Kidney (tissue), 22 donors: ENCODE measurements at places on chromosomes 13 and 19.

- no peak for DNase-seq
These were observed 466.2 kb downstream of the TSHZ3 start for GRCh38 chr19:30883071-30883470.

GRCh38 chr19:51138549-51138979 lies 3.5 kb upstream of the SIGLEC7 start:
- DNase-seq, result no peak

DNA sequence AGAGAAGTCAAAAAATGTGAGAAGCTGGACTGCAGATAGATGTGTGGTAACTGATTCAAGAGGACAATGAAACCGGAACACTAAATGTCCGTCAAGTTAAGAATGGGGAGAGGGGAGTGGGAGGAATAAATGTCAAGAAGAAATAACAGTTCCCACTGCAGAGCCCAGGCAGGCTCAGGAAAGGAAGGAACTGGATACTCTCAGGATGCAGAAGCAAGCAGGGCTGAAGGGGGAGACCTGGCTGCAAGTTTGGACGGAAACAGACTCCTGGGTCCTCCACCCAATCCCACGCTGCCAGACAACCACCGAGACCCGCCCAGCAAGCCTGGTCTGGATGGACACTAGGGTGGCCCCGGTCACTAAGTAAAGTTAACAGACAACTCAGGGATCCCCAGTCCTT lies 18.1 kb downstream of the TUBGCP3 start:
- DNase-seq, result peak; percentile 64

GRCh38 chr19:49422407-49423070 lies 702 bp downstream of the PTH2 start:
- DNase-seq, result no peak

- DNase-seq, result no peak
These were observed 8.6 kb upstream of the CDX2 start for GRCh38 chr13:27977476-27978300.

DNA sequence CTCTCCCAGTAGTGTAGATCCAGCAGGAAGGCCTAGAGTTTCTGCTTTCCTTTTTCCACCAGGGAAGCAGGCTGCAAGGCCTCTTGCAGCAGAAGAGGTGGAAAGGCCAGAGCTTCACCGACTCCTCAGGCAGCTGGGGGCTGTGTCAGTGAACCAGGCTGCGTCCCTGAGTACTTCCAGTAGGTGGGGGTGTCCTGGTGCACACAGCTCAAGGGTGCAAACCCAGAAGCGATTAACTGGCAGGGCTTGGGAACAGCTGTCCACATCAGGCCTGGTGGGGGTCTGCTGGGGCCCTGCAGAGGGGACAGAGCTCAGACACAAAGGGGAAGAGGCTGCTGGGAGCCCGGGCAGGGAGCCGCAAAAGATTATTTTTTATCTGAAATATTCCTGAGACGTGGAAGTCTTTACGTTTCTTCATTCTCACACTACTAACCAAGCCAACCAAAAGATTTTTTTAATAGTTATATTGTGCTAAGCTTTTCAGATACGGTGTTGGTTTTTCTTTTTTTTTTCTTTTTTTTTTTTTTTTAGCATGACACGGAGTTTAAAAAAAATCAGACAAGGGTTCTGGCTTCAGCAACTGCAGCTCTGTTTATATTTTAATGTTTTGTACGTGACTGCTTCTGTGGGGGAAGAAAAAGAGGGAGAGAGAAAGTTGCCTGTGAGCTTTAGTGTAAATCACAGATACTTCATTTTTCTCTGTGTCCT lies 11.0 kb downstream of the TSHZ3 start:
- DNase-seq, result peak; percentile 81

DNA sequence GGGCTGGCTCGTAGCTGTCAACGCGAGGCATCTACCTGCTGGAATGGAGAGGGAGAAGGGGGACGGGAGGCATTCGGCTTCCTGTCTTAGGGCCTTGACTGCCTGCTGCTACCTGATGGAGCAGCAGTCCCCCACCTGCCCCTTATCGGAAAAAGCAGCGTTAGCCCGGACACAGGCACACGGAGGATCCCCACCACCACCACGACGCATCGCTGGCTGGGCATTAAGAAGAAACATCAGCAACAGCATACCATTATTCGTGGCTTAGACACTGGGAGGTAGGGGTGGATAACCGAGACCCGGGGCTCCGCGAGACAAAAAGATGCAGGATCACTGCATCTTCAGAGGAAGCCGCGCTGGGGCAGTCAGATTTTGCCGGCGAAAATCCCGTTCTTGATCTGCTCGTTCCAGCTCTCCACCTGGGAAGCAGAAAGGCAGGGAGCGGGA lies 1.1 kb downstream of the COX6B2 start:
- DNase-seq, result no peak

DNA sequence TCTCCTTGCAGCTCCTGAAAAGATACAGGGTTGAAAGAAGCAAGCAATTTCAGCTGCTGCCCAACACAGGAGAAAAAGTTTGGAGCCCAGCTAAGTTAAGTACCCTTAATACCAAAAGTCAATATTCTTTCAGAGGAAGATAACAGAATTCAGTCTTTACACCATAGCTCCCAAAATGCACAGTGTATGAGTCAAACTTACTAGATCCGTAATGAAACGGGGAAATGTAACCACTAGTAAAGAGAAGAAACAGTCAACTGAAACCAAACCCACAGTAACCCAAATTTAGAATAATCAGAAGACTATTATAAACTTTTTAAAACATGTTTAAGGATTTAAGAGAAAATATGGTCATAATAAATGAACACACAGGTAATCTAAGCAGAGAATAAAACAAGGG lies 45.2 kb downstream of the SUCLA2 start:
- no peak for DNase-seq

DNA sequence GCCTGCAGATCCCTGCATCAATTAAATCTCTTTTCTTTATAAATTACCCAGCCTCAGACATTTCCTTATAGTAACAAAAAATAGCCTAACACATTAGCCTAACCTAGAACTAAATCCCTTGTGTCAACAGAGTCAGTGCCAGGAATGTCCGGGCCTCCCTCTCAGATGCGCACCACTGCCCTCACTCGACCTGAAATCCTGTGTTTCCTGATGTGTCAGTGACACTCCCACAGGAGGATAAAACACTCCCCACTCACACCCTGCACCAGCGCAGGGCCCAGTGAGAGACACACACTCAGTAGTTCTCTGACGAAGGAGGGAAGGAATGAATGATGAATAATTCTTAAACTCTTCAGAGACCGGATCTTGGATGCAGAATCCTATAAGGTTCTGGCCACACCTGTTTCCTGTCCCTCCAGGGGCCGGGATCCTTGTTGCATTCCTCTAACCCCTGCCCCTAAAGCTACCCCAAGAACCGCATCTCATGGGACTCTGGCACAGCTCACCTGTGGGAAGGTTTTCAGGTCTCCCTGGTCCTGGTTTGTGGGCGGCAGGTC lies 3.1 kb downstream of the CEACAM3 start:
- DNase-seq, result peak; percentile 79

GRCh38 chr19:6396305-6396704 lies 3.3 kb upstream of the GTF2F1 start:
- no peak for DNase-seq

DNA sequence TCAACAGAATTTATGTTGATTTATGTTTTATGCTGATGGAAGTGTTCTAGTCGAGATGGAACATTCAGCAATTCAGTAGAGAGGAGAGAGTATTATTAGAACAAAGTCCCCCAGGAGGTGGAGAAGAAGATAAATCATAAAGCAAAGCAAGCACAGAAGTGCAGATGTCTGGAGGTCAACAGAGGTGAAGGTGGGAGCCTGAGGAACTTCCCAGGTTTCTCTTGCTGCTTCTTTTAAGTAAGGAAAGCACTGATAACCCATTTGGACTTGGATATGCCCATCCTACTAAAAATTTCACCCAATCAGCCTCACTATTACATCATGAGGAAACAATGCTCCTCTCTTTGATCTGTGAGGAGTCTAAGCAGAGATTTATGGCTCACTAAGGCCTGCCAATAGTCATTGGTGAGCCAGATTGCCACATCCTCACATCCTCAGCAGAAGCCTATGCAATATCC lies 98.8 kb downstream of the EPSTI1 start:
- DNase-seq, result no peak

DNA sequence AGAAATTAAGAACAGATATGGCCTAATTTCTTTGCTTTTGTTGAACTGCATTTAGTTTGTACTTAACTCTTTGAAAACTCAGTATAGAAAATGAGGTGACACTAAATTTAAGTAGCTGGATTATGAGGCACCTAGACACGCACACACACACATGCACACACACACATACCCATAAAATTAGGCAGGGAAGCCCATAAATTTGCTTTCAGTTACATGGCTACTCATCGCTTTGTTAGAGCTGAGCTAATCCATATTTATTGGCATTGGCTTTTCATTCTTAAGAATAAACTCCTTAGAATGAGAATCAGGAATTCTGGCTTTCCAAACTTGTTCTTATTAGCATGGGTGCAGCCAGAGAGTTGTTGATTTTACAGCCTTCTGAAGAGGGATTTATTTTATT lies 61.7 kb upstream of the MBNL2 start:
- no peak for DNase-seq

DNA sequence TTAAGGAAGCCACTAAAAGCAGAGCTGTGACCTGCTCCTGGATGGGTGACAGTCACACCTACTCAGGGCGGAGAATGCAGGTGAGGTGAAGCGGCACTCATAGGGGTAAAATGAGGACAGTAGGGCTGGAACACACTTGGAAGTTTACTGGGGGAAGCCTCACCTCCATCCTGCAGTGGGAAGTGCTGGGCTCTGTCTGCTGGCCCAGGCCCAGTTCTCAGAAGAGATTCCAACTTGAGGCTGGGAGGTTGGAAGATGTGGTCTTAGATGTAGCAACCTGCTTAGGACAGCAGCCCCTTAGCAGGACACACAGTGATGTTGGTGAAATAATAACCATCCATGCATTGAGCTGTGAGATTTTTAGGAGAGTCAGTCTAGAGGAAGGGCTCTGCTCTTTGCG lies 4.6 kb downstream of the MEDAG start:
- DNase-seq, result no peak

- no peak for DNase-seq
These were observed 417.9 kb downstream of the GPC5 start for GRCh38 chr13:91816263-91816807.

- DNase-seq, result no peak
These were observed 1.0 kb upstream of the CHAMP1 start for GRCh38 chr13:114313061-114313860.

GRCh38 chr13:44637581-44637980 lies 61.5 kb upstream of the TSC22D1 start:
- no peak for DNase-seq

DNA sequence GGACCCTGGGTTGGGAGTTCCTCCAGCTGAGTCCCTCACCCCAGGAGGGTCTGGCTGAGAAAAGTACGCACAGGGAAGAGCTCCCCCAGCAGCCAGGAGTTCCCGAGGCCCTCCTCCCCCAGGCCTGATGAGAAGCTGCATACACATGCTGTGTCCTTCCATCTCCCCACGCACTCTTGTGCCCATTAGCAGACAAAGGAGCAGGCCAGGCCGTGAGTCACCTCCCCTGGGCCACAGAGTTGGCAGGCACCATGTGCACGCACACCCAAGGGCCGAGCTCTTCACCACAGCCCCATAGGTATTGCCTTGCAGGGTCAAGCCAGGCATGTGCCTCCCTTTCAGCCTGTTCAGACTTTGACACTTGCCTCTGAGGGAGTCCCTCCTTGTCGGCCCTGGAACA lies 17.5 kb downstream of the MAU2 start:
- DNase-seq, result no peak

- no peak for DNase-seq
These were observed 121.9 kb upstream of the SOX1 start for GRCh38 chr13:111945086-111945485.

DNA sequence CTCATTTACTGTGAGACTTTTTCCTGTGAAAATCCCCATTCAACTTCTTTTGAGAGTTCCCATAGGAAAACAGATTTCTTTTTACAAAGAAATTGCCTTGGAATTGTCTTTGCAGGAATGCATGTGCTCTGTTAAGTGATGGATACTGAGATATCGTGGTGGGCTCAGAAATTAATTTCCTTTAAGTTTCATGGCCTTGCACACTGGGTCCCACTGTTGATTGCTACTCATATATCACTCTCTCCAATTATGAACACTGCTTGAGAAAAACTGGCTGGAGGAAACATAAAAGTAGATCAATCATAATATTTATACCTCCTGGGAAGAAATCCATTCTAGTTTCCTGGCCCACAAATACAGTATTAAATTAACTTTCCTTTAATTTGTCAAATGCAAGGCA lies 131.3 kb downstream of the OXGR1 start:
- no peak for DNase-seq

- DNase-seq, result no peak
These were observed 43.1 kb downstream of the PCCA start for GRCh38 chr13:100131863-100132574.

DNA sequence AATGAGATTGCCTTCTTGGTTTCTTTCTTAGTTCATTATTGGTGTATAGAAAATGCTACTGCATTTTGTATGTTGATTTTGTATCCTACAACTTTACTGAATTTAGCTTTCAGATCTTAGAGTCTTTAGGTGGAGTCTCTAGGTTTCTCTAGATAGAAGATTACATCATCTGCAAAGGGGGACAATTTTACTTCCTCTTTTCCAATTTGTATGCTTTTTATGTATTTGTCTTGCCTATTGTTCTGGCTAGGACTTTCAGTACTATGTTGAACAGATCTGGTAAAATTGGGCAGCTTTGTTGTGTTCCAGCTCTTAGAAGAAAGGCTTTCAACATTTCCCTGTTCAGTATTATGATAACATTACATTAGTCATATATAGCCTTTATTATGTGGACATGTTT lies 101.0 kb upstream of the SPRY2 start:
- DNase-seq, result no peak

- DNase-seq, result no peak
These were observed 139.6 kb downstream of the STOML3 start for GRCh38 chr13:38850868-38851626.

DNA sequence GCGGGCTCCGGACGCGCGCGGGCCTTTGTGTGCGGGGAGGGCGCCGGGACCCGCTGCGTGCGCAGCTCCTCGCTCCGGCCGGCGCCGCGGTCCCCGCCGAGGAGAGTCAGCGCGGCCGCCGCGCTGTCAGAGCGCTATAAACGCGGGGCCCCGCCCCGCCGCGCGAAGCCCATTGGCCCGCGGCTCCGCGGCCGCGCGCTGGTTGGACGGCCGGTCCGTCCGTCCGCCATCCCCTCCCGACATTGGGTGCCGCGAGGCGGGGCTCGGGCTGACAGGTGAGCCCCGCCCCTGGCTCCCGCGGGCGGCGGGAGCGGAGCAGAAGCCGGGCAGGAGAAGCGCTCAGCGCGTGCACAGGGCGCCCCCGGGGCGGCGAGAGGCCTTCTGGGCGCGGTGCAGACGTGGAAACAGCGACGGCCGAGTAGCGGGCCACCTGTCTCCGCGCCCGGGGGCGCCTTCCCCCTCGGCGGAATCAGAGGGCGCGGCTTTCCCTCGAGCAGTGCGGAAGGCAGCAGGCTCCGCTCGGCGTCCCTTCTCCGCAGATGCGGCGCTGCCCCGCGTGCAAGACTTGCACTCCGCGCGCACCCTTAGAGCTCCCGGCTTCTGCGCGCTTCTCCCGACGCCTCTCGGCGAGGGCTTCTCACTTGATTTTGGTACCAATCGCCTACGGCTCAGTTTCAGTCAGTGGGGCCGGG lies at the start of gene EFNB2:
EFNB2 (minus strand) TSS at position 111 of the 692 bp plus-strand sequence. CDS start 698 bp downstream, outside the sequence.
- peak; percentile 97 for DNase-seq

- no peak for DNase-seq
These were observed 263.3 kb downstream of the SLITRK1 start for GRCh38 chr13:83618966-83619365.

- DNase-seq, result no peak
These were observed 1040.6 kb upstream of the SLC10A2 start for GRCh38 chr13:104106705-104107393.
